AG09319 (cell line): ENCODE measurements at places on chromosomes 11 and 22.

GRCh38 chr11:61657566-61658290 is 22.5 kb upstream of the DAGLA start:
- DNase-seq = no peak

DNA sequence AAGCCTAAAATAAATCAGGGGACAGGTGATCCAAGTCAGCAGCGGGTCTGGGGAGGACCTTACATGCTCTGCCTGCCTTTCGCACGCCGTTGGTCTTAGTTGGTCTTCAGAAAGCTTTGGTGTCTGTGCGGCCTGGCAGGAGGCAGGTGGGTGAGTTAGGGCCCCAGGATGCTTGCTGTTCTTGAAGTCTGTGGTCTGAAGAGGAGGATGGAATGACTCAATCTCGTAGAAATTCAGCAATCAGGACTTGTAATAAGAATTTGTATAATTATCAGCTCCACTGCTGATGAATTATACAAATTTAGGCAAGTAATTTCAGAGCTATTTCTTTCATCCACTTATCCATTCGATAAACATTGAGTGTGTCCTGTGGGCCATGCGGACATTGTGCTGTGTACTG is 138.5 kb downstream of the FEZ1 start:
- DNase-seq = no peak

DNA sequence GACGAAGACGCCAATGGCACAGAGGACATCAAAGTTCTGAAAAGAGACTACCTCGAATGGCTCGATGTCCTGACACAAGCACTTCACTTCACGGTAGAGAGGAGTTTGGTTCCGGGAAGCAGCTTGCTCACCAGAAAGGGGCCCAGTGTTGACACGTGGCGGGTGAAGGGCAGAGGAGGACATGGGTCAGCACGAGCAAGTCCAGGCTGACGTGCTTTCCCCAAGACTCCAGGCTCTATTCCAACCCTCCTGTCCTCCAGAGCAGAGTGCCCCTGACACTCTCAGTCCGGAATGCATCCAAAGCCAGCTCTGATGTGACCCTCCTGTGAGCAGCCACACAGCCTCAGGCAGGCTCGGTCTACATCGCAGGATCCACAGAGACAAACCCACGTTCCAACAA is 77.5 kb upstream of the BID start:
- DNase-seq = no peak

DNA sequence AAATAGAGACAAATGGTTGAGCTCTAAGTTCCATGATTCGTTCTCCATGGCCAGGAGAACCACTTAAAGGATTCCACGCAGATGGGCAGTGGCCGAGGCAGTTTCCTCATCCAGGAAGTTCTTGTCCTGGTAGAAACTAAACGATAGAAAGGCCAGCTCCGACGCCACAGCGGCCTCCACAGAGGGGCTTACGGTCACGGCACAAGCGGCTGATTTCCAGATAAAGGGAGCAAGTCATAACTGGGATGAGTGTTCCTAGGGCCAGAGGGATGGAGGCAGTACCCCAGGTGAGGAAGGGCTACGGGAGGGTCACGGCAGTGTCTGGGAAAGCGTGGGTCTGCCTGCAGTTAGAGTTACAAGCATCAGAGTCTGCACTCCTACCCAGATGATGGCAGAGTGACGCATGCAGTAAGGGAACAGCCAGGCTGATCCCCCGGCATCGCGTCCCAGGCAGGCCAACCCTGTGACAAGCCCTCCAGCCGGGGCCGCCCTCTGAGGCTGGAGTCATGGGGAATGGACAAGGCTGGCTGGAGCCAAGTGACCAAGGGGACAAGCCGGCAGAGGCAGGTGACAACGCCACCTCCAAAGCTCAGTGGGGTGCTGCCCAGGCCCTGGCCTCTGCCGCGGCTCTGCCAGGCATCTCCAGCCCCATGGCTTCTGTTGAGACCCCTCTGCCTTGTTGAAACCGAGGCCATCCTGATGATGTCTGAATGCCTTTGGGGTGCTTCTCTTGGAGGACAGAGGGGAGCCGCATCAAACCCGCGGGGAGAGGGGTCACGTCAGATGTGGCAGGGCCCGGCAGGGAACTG is 475.1 kb downstream of the BRD1 start:
- DNase-seq = no peak

- no peak for DNase-seq
Observed at GRCh38 chr22:41848468-41848867, 15.6 kb downstream of the SREBF2 start.

DNA sequence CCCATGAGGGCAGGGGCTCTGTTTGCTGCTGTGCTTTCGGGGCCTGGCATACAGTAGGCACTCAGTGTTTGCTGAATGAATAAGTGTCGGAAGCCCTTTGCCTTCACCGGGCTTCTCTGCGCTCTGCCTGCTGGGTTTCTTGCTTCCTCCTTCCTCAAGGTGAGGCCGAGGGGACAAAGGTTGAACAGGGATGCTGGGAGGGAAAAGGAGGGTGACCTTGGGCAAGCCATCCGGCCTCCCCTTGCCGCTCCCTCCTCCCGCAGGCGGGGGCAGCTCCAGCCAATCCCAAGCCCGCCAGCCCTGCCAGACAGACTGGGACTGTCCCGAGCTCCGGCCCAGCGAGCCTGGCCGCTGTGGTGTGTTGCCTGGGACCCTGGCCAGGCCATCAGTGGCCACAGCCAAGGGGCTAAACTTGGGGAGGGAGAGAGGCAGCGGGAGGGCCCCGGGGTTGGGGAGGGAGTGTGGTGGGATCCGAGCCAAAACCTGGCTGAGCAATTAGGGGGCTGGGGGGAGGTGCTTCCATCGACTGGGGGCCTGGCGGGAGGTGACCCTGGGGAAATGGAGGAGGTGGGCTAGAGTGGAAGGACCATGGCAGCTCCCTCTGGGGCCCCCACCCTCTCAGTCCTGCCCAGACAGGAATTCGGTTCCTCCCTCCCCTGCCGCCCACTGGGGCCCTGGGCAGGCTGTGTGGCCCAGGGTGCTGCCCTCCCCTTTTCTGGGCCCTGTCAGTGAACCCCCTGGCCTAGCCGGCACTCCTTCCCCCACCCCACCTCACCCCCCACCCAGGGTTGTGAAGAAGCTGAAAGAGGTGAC is 3.4 kb upstream of the RCOR2 start:
- DNase-seq = no peak

- no peak for DNase-seq
Observed at GRCh38 chr11:14881576-14882193, 10.3 kb downstream of the CYP2R1 start.

DNA sequence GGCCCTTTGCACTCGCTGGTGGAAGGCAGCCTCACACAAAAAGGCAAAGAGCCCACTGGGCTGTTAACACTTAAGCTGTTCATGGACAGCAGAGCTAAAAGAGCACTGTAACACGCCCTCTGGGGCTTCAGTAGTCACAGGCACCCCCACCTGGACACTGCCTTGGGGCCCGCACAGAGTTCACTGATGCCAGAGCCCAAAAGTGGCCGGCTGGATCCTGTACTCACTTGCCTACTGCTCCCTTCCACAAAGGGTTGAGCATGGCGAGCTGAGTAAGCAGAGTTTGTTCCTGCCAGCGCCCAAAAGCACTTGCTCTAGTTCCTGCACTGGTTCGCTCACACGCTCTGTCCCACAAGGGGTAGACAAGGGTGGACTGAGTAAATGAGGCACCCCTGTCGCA is 78.8 kb downstream of the RELT start:
- no peak for DNase-seq

GRCh38 chr11:2367266-2368160 is 9.6 kb upstream of the CD81 start:
- no peak for DNase-seq

DNA sequence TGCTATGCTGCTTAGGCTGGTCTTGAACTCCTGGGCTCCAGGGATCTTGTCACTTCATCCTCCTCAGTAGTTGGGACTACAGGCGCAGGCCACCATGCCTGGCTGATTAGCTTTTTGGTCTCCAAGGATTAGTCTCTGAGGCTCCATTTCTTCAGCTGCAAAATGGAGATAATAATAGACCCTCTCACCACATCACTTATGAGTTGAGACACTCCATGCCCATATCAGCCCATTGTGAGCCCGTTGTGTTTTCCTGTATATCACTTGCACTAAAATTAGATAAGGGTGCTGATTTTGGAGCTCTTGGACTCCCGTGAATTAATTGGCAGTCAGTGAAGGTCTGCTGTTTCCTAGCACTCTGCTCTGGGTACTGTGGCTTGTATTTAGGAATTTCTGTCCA is 36.0 kb downstream of the DEPDC5 start:
- no peak for DNase-seq

- DNase-seq = no peak
Observed at GRCh38 chr11:36683818-36684217, 85.8 kb upstream of the RAG2 start.

GRCh38 chr22:28887725-28888459 is 4.5 kb downstream of the ZNRF3 start:
- no peak for DNase-seq

GRCh38 chr11:117315285-117316196 is 515 bp downstream of the BACE1 start:
- no peak for DNase-seq

DNA sequence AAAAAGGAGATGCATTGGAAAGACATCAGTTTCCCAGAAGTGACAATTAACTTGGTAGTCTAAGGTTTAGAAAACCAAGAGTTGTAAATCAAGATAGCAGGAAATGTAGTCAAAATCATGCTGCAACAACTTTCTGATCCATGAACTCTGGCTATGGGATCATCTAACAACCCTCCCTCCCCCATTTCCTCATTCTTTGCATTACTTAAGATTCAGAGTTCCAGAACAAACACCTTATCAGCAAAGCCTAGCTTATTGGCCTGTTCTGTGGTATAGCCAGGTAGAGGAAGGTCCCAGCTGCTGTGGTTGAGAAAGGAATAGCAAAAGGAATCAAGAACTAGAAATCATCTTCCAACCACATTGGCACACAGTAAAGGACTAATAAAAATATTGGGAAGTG is 651.1 kb downstream of the METTL15 start:
- no peak for DNase-seq

DNA sequence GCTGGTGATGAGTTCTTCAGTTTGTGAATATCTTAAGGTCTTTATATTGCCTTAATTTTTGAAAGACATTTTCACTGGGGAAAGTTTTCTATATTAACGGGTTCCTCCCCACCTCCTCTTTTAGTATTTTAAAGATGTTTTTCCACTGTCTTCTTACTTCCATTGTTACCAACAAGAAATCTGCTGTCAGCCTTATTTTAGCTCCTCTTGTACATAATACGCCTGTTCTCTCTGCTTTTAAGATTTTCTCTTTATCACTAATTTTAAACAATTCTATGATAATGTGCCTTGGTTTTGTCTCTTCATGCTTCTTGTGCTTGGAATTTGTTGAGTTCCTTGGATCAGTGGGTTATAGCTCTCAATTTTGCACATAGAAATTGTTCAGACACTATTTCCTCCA is 280.4 kb downstream of the DCDC1 start:
- DNase-seq = no peak

DNA sequence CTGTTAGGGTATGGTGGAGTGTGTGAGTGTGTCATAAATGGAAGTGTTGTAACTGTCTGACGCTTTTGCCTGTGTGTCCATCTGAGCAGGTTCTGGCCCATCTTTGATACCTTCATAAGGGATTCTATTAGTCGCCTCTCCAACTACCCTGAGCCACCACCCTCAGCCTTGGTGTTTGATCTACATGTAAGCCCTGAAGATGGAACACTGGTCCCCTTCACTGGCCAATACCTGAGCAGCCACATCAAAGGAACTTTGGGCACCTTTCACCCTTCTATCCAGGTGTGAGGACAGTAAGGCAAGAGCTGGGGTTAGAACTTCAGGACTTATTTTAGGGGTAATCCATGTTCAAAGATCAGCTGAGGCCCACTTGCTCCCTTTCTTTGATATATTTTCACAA is 51.0 kb downstream of the DNHD1 start:
- DNase-seq = no peak

- DNase-seq = no peak
Observed at GRCh38 chr11:85682330-85683305, 3.4 kb downstream of the CCDC89 start.

DNA sequence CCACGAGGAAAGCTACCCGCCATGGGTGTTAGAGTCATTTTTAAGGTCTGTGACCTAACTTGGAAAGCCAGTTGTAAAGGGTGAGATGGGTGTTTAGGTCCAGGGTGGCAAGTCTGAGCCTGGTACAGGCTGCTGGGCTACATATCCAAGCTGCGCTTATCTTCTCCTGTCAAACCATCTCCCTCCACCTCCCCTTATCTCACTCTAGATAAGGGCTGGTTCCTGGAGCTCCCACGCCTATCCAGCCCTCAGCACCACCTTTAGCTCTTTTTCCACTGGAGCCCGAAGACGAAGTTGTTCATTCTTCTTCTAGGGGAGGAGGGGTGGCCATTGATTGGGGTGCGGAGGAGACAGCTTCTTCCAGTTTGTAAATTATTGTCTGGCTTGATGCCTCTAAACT is 48.5 kb downstream of the MICAL2 start:
- no peak for DNase-seq

DNA sequence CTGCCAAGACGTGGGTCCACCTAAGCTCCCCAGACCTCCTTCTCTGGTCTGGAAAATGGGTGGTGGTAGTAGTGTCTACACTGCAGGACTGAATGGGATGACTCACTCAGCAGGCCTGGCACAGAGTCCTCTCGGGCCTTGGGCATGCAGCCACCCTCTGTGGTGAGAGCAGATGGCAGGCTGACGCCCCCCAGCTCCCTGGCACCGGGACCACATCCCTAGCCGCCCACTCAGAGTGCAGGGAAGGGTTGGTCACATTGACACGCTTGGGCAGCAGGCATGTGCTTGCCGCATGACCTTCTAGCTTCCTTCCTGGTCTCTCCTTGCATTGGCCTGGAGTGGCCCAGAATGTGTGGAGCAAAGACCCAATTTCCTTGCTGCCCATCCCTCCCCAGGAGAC is 30.7 kb upstream of the PRODH start:
- DNase-seq = no peak

DNA sequence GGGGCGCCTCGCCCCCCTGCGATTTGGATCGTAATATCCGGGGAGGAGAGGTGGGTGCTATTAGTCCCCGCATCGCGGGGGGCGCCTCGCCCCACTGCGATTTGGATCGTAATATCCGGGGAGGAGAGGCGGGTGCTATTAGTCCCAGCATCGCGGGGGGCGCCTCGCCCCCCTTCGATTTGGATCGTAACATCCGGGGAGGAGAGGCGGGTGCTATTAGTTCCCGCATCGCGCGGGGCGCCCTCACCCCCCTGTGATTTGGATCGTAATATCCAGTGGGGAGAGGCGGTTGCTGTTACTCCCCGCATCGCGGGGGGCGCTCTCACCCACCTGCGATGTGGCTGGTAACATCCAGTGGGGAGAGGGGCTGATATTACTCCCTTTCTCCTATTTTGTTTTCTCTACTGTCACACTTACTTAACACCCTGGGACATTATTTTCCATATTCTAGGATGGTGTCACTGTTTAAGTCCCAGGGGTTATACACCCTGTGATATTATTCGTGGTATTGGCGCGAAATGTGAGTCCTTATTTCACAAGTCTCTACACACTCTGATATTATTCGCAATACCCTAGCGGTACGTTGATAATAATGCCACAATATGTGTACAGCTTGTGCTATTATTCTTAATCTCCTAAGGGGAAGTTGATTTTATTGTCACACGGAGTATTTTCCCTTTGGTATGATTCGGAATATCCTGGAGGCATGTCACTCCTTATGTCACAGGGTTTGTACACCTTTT is 57.8 kb upstream of the ALDH3B2 start:
- DNase-seq = no peak

- no peak for DNase-seq
Observed at GRCh38 chr11:70935006-70935768, 317.2 kb downstream of the SHANK2 start.

- no peak for DNase-seq
Observed at GRCh38 chr22:35522225-35523149, 18.1 kb upstream of the RASD2 start.
